ENCODE measurements at places on chromosomes 2 and 18.

DNA sequence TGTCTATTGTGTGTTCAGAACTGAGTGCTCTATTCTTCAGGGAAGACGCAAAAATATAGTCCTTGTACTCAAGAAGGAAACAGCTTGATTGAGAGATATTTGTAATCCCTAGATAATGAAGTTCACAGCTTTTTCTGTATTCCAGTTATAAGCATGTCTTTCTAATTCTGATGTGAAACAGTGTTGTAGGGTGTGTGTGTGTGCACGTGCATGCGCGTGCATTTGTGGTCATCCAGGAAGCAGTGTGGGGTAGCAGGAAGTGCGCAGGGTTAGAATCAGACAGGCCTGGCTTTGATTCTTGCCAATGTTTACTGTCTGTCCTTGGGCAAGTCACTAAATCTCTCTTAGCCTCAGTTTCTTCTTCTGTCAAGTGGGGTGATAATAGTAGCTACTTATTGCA lies 87.9 kb downstream of the NPAS2 start:
- no peak for DNase-seq

DNA sequence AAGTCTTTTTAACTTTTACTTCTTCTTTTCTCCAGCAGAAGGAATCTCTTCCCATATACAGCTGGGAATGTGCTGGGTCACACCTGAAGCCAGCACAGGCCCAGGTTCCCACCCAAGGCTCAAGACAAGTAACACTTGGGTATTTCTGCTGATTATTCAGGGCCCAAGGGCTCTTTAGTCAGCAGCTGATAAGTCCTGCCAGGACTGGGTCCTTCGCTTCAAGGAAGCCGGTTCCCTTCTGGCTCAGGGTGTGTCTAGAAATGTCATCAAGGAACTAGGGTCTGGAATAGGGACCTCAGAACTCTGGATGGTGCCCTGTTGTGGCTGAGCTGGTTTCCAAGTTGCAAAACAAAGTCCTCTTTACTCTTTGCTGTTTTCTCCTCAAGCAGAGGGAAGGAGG lies 27.0 kb upstream of the SERPINB2 start:
- DNase-seq: no peak

DNA sequence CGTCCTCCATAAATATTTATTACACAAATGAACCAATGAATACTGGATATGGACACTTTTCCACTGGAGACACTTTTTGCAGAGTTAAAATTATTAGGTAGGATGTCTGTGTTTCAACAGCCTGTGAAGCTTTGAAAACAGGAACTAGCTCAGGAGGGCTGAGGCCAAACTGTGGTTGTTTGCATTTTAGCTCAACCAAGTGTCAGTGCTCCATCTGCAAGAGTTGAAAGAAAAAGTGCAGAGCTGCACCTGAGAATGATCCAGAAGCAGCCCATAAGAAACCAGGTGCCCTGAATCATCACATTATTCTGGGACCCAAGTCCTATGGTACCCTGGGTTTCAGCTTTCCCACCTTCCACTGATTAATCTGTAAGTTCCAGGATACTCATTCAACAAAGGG lies 180.4 kb downstream of the TRIB2 start:
- no peak for DNase-seq

DNA sequence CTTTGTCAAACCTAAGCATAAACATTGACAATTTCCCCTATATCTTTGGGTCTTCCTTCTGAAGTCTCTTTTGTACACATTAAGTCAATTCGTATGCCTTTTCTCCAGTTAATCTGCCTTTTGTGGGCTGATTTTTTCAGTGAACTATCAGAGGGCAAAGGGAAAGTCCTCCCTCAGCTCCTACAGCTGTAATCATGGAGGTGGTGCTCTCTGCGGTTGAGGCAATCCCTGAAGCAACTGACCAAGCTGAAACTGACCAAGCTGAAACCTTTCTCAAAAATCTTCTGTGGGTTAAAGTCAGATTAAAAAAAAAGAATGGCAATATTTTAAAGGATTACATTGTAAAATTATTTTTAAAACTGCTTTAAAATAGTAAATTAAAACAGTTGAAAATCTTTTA lies 105.8 kb upstream of the DNAJC10 start:
- DNase-seq: no peak

GRCh38 chr2:127411653-127412369 lies 6.4 kb upstream of the PROC start:
- DNase-seq: no peak

DNA sequence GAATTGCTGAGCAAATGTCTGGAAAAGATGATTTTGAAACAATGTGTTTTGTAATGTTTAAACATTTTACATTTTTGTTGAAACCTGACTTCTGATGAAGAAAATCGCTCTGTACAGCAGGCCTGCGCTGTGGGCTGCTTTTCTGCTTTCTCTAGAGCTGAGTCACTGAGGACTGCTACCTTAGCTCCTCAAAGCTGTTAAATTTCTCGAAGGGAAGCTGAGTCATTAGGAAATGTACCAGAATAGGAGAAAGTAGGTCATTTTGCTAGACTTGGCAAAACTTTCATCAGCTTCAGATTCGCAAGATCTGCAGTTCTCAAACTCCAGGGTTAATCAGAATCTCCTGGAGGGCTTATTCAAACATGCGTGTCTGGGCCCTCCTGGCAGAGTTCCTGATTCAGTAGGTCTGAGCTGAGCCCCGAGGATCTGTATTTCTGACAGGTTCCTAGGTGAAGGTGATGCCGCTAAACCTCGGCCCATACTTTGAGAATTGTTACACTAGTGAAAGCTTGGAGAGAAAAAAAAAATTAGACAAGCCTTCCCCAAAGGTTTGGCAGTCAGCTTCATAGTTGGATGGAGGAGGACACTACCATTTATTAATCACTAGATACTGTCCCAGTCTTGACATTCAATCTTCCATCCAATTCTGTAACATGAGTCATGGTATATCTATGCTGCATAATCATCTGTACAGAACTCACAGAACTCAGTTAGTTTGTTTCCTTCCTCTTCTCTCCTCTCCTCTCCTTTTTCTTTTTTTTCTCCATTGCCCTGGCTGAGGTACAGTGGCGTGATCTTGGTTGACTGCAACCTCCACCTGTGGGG lies 297.6 kb downstream of the PARD3B start:
- DNase-seq: peak; percentile 93

- no peak for DNase-seq
These were observed 40.5 kb downstream of the RPL37A start for GRCh38 chr2:216539120-216539519.

DNA sequence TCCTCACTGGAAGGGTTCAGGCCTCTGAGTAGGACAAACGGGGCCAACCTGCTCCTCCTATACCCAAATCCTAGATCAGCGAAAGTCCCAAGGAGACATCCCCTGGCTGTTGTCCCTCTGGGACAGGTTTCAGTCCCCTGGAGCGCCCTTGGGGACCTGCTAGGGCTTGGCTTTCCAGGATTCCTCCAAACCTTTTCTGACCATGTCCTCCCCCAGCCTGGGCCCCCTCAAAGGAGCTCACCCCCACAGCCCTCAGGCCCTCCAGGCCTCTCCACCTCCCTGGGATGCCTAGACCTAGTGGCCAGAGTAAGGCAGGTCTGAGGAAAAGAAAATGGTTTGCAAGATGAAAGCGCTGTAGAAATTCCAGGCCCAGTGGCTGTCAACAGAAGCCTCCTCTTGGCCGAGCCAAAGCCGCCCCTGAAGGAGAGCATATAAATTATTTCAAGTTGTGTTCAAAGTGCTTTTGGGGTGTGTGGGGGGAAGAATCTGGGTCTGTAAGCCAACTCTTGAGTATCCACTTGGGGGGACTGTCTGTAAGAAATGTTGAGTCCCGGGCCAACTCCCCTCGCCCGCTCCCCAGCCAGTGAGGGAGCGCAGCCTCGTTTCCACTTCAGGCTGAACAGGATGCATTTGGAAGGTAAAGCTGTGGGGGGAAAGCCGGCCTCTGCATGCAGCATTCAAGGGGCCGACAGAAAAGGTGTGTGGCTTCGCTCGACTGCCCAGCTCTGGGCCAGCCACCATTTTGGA lies 158.6 kb downstream of the DYSF start:
- DNase-seq: no peak

DNA sequence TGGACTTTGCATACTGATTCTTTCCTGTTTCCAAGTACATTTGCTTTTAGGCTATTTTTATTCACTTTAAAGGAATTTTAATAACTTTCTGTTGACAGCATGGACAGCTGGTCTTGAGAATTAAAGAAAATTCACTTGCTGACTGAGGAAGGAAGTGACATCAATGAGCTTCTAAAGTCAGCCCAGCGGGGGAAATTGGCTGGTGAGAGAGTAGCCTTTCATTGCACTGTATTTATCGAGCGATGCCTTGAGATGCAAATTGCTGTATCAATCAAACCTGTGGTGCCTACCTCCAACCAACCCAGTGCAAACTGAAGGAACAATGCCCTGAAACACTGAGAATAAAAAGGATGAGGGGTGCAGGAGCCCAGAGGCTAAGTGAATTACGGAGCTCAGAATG lies 91.4 kb upstream of the AQP4 start:
- no peak for DNase-seq

- no peak for DNase-seq
These were observed 221.0 kb upstream of the MMADHC start for GRCh38 chr2:149808556-149808955.

Data from fibroblast of skin of left biceps (primary cell).